ENCODE measurements at places on chromosomes 6 and 20.

GRCh38 chr20:20211274-20211987, 156.5 kb upstream of the INSM1 start:
- no peak for DNase-seq

- DNase-seq: no peak
Observed at GRCh38 chr6:81895511-81896185, 143.2 kb upstream of the TENT5A start.

GRCh38 chr6:43977404-43978111, 149.7 kb downstream of the MRPL14 start:
- DNase-seq: no peak

DNA sequence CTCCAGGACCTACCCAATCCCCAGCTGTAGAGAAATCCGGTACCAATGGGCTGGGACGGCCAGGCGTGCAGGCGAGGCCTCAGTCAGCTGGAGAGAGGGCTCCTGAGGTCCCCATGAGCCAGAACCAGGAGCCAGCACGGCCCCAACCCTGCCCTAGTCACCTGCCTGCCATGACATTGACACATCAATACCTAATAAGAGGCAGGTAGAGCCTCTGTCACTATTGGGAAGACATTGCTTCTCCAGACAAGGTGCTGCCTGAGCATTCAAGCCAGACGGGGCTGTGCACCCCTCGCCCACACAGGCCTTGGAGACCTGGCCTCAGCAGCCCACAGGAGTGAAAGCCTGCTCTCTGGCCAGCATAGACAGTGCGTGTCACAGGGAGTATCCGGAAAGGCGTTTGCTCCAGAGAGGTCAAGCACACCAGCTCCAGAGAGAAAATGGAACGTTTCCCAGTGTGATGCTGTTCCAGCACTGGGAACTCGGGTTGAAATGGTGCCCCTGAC, 3.5 kb downstream of the DLL1 start:
- DNase-seq: no peak

DNA sequence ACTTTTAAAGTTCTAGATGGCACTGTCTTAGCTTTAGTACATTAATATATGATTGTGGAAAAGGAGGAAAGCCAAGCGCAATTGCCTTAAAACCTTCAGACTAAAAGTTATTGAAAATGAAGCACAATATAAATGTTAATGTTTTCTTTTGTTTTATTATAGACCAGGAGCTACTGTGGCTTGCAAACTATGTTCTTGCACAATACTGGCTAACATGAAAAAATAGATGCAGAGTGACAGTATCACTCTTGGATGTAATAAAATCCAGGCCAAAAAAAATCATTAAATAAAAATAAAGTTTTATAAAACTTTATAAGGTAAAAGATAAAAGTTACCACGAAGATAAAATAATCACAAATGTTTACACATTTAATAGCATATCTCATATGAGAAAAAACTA, 18.3 kb upstream of the PLN start:
- no peak for DNase-seq

GRCh38 chr6:25202504-25202903, 76.7 kb upstream of the CARMIL1 start:
- DNase-seq: no peak

- no peak for DNase-seq
Observed at GRCh38 chr6:4565301-4566250, 210.6 kb upstream of the CDYL start.

- DNase-seq: no peak
Observed at GRCh38 chr6:68108233-68108835, 526.7 kb upstream of the ADGRB3 start.

GRCh38 chr6:75480425-75480824, 13.2 kb downstream of the FILIP1 start:
- DNase-seq: no peak

GRCh38 chr6:159440349-159440748, 252.7 kb downstream of the SOD2 start:
- no peak for DNase-seq

- no peak for DNase-seq
Observed at GRCh38 chr6:113642714-113643406, 214.3 kb upstream of the MARCKS start.

- DNase-seq: no peak
Observed at GRCh38 chr6:107542192-107542668, 52.3 kb downstream of the SOBP start.

DNA sequence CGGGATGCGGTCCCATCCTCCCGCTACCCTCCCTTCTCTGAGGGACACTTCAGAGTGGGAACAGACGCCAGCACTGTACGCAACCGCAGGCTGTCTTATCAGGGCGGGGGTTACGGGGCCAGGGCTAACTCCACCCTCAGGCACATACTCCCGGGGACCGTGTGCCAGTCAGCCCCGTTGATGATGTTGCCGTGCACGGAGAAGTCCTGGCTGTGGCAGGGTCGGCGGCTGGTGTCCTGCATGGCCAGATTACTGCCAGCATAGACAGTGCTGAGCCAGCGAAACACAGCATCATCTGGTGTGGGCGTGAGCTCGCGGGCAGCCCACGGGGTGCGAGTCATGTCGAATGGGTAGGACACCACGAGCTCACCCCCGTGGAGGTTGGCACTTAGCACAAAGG, 5.0 kb downstream of the CPXM1 start:
- DNase-seq: no peak

DNA sequence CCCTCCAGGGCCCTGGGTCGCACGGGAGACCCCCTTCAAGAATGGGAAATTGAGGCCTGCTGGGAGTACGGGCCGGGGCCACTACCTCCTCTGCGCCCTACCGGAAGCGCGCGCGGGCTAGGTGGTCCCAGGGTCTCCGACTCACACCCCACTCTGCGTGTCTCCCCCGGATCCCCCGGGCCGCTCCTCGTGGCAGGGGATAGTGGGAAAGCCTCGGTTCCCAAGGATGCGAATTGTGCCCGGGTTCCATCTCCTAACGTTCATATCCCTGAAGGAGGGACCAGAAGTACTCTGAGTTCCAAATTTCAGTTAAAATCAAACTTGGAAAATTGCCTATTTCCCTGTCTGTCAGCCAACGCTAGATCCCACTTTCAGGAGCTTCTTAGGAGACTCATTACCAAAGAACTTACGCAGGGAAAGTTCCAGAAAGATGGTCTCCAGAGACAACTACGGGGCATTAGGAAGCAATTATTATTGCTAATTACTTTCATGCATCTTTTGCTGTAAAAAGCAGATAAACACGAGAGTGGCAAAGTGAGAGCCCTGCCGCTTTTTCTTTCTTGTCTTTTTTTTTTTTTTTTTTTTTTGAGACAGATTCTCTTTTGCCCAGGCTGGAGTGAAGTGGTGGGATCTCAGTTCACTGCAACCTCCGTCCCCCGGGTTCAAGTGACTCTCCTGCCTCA, 858 bp downstream of the FAM83D start:
- DNase-seq: no peak

DNA sequence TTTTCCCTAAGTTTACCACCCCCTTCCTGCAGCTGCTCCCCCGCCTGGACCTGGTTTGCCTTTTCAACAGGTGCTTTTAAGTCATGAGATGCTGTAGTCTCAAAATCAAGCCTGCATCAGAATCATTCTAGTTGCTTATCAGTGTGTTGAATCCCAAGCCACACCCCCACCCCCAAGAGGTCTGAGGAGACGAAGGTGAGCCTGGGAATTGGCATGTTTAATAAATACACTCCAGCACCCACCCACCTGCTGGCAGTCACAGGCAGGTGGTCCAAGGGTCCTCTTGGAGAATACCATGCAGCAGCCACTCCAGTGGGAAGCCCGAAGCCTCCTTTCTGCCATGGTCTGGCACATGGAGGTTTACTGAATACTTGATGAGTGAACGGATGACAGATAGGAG, 1.1 kb upstream of the ADIG start:
- DNase-seq: no peak

- DNase-seq: no peak
Observed at GRCh38 chr6:1739220-1739619, 129.5 kb downstream of the FOXC1 start.
